ENCODE measurements at places on chromosomes 12 and 14.

DNA sequence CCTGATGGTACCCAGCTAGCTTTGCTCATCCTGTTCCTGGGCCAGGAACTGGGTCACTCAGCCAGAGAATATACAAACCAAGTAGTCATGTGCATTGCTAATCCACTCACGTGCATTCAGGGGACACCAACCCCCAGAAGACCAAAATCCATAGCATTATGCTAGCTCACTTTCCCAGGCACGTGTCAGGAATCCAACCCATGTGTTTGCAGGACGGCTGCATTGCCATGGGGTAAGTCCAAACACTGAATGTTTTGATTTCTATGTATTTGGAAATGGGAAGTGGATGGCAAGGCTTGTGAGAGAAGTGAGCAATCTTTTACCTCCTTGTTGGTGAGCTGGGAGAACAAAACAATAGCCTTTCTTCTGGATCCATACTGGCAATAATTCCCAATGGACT is 87.1 kb upstream of the FOXN3 start:
- no peak for DNase-seq

DNA sequence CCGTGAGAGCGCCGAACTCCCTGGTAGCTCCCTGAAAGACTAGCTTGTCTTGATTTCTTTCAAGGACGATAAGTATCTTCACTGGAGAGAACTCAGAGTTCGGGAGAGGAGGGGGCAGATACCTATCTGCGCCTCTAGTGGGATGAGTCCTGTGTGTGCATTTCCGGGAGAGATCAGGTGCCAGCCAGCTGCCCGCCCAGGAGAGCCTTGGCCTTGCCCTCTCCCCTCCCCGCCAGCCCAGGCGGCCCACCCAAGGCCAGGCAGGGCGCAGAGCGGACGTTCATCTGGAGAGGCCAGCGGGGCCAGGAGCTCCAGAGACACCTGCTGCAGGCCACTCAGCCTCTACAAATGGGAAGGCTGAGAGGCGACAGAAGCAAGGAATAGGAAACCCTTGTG is 1.0 kb downstream of the CD9 start:
- peak; percentile 73 for DNase-seq

- no peak for DNase-seq
Measured at GRCh38 chr14:54138024-54138353, 181.4 kb upstream of the BMP4 start.

DNA sequence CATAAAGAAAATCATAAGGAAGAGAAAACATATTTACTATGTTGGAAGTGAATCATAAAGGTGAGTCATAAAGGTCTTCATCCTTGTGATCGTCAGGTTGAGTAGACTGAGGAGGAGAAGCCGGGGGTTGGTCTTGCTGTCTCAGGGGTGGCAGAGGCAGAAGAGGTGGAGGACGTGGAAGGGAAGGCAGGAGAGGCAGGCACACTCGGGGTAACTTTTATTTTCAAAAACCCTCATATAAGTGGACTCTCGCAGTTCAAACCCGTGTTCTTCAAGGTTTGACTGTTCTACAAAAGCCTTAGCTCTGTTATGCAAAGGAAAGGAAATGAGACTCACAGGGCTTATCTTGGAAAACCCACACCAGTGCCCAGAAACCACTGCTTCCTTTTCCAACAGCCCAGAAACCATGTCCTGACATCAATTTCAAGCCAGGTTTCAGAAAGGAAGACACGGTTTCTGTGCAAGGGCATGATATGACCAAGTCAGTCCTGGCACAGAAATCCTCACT is 14.0 kb downstream of the SMCO2 start:
- peak; percentile 8 for DNase-seq

DNA sequence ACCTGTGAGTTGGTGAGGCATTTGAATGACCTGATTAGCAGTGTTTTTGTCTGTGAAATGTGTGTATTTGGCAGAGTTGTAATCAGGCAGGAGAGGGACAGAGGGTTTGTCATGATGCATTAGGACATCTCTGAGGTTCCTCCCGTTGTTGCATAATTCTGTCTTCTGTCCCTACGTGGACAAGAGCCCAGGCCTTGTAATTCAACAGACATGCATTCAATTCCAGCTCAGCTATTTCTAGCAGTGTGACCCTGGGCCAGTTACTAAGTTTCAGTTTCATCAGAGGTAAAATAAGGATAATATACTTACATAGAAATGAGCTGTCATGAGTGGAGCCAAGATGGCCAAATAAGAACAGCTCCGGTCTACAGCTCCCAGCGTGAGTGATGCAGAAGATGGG is 208.6 kb downstream of the SLC38A4 start:
- no peak for DNase-seq

- DNase-seq: peak; percentile 55
Measured at GRCh38 chr14:69580009-69580577, 5.4 kb upstream of the CCDC177 start.

GRCh38 chr14:20848955-20849570 is 42.1 kb upstream of the RNASE3 start:
- peak; percentile 52 for DNase-seq

- DNase-seq: no peak
Measured at GRCh38 chr14:20487396-20487725, 18.0 kb upstream of the RNASE10 start.

DNA sequence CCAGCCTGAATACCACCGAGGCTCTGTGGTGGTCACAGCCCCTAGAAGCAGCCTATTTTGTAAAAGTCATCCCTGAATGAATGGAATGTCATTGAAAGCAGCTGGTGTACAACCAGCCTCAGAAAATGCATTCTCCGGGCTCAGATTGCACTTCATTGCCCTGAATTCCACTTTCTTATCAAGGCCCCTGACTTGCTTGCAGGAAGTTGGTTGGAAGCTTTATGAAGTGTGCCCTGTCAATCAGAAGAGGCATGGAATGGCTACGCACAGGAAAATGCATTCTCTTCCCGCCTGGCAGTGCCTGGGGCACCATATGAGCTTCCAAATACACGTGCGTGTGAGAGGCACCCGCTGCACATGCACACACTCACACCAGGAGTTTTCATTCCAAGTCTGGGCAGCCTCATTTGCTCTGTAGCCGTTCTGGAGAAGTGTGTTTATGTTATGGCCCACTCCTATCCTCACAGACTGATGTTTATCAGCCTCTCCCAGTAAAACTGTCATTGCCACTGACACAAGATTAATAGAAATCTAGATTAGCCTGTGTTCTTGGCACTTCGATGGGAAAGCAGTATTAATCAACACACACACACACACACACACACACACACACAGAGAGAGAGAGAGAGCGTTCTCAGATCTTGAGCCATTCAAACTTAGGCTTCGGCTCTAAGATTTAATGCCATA is 63.9 kb downstream of the NUAK1 start:
- DNase-seq: no peak

DNA sequence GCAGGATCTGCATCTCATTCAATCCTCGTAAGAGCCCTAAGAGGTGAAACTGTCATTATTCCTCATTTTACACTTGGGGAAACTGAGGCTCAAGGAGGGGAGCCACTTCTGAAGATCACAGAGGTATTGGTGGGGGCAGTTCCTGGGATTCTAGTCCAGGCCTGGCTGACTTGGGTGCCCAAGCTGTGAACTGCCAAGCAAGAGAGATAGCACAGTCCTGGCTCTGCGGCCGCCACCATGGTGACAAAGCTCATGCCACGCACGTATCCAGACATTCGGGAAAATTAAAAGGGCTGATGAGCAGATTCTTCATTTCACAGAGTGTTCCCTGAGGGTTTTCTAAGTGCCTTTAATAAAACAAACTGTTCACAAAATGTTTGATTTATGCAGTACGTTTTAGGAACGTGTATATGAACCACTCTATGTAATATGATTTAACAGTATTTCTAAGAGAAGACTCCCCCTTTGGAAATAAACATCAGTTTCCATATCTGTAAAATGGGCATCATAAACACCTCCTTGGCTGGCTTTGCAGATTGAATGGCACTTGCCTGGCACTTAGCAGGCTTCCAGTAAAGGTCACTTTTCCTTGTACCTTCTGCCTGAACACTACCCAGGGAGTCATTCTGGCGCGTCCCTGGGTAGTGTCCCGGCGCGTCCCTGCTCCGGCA is 84.6 kb downstream of the ACACB start:
- no peak for DNase-seq

- peak; percentile 98 for DNase-seq
Measured at GRCh38 chr12:131894313-131894860, at the start of gene ULK1. ULK1 (plus strand) TSS chr12:131894622; CDS start chr12:131895002, 380 bp downstream.

- peak; percentile 13 for DNase-seq
Measured at GRCh38 chr12:44465139-44465538, 411.0 kb downstream of the NELL2 start.

DNA sequence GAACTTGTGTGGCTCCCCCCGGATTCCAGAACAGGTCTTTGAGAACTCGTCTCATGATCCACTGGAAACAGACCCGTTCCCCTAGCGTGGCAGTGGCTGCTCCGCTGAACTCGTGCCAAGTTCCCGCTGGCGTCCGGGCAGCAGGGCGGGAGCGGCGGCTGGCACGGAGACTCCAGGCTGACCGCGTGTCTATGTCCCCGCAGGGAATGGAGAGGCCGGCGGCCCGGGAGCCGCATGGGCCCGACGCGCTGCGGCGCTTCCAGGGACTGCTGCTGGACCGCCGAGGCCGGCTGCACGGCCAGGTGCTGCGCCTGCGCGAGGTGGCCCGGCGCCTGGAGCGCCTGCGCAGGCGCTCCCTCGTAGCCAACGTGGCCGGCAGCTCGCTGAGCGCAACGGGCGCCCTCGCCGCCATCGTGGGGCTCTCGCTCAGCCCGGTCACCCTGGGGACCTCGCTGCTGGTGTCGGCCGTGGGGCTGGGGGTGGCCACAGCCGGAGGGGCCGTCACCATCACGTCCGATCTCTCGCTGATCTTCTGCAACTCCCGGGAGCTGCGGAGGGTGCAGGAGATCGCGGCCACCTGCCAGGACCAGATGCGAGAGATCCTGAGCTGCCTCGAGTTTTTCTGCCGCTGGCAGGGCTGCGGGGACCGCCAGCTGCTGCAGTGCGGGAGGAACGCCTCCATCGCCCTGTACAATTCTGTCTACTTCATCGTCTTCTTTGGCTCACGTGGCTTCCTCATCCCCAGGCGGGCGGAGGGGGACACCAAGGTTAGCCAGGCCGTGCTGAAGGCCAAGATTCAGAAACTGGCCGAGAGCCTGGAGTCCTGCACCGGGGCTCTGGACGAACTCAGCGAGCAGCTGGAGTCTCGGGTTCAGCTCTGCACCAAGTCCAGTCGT is 1.5 kb downstream of the APOLD1 start:
- DNase-seq: peak; percentile 90

DNA sequence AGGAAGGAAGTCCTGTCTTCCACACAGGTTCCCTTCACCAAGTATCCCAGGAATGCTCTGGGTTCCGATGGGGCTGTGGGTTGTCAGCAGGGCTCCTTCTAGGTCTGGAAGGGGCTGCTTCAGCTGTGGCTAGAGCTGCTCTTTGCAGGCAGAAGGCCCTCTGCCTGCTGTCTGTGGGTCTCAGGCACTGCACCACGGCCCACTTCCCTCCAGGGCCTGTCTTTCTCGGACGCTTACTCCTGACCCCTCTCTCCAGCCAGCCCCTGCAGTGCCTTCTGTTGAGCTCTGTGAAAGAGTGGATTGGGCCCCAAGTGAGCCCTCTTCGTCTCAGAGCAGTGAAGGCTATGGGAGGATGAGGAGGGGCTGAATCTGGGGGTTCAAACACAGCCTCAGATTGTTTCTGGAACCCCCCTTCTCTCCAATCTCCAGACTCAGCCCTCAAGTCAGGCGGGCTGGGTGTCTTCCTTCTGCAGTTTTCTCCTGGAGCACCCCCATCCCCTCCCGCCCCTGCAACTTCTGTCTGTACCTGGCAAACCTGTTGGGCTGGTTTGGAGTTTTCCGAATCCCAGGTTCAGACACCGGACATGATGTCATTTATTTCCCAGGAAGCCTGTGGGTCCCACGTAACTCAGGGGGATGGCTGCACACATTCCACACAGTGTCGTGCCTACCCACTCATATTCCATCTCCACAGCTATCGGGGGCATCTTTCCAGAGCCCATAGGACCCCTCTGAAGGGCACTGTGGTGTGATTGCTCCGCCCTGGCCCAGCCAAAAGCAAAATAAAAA is 24.9 kb upstream of the SPPL3 start:
- DNase-seq: peak; percentile 73

GRCh38 chr14:86091811-86092210 is 561.9 kb downstream of the FLRT2 start:
- no peak for DNase-seq

GRCh38 chr14:69471916-69472315 is 12.6 kb upstream of the PLEKHD1 start:
- DNase-seq: no peak

DNA sequence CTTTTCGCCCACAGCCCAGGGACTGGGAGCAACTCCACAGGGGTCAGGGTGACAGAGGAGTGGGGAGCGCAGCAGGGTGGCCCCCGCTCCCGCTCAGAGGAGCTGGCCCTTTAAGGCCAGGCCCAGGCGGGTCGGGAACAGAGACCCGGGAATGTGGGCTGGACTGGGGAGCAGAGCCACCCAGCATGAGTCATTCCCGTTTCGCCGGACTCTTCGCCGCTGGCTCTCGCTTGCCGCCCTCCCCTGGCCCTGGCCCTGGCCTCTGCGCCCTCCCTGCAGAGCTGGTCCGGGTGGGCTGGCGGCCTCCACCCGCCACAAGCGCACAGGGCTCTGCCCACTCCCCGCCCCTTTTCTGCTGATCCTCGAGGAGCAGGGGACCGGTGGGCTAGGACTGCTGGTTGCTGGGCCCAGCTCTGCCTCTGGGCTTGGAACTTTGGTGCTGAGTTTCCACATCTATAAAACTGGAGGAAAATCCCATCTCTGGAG is 92.8 kb downstream of the NINJ2 start:
- no peak for DNase-seq

DNA sequence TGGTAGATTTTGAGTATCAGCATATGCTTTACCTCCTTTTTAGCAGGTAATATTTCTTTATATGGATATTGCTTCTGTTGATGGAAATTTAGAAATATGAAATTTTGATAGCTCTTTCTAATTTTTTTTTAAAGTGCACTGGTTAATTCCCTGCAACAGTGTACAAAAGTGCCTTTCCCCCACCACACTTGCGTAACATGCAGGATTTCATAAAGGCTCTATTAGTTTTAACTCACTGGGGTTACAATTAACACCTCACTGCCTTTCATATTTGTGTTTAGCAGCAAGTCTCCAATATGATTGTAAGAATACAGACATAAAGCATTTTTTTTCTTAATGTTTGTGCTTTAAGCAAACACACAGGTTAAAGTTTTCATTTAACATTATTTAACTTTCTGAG is 25.6 kb downstream of the MNAT1 start:
- DNase-seq: no peak

- no peak for DNase-seq
Measured at GRCh38 chr12:114443607-114444421, 37.9 kb upstream of the TBX5 start.

Measured in NCI-H526 (cell line).